Foreskin fibroblast (primary cell): ENCODE measurements at places on chromosomes 12 and 14.

DNA sequence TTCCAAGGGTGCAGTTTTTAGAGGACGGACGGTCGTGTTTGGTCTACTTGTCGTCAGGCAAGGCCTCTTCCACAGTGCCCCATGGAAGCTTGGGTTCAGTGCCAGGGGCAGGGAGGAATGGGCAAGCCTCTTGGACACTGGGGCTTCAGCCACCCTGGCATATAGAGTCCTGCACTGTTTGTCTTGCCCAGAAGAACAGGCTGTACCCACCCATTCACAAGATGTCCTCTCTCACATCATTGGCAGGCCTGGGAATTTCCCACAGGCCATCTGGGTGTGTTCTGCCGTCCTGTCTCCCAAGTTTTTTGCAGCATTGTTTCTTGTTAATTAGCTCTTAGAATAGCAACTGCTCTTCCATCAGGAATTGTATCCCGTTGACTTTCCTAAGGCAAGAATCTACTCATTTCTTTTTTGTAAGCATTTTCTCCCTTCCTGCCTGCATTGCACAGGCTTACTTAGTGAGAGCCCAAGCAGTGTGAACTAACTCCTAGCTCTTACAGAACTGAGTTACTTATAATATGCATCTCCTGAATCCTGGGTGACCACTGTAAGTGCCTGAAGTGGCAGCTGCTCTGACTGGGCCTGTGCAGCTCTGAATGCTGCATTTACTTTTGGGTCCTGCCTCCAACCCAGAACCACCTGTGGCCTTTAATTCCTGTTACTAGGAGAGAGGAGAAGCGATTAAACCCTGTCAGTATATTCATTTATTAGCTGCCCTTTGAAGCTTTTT, 149.4 kb upstream of the HIF1A start:
- peak; percentile 12 for DNase-seq

DNA sequence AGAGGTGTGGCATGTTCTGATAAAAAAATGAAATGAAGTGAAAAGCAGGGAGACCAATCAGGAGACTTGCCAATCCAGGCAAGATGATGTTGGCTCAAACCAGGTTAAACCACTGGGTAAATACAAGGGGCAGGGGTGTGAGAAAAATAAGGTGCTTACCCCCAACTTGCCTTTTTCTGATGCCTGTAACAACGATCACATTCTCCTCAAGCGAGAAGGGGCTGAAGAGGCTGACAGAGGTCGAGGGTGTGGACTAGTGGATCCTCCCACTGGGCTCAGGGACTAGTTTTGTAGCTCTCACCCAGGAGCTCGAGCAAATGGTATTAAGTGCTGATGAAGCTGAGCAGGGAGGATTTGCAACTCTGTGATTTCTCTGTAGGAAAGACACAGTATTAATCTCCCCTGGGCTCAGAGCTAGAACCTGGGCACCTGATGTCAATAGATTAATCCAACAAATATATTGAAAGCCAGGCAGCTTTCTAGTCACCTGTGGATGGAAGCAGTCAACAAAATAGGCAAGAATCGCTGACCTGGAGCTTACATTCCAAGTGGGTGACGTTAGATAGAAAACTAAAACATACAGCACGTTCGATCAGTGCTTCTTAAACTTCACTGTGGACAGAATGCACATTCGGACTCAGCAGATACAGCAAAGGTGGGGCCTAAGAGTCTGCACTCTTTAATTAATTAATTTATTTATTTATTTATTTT, 15.2 kb upstream of the EAPP start:
- DNase-seq, result no peak

- DNase-seq, result no peak
These were observed 9.2 kb downstream of the FOXN3 start for GRCh38 chr14:89407856-89408255.

DNA sequence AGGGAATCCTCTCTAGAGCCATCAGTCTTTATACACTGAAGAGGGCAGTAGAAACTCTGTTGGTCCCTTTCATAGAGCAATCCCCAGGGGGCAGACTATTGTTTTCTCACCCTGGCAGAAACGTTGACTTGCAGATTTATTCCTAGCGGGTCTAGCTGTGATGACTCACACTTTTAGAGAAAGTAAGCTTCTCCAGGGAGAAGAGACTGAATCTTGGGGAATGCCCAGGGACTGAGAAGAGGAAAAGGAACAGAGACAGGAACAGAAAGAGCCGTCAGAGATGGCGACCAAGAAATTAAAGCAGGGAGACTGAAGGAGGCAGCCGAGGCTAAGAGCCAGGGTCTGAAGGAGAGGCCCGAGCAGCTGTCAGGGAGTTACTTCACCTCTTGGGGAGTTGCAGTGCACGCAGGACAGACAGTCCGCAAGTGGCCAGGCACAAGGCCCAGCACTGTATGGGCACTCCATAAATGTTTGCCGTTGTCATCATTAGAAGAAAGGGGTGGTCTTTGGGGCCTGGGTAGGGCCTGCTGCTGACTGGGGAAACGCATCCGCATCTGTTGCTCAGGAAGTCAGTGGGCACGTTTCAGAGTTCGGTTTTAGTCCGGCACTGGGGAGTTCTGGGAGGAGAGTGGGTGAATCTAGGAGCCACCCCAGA, 13.0 kb downstream of the PLEKHG6 start:
- peak; percentile 90 for DNase-seq

DNA sequence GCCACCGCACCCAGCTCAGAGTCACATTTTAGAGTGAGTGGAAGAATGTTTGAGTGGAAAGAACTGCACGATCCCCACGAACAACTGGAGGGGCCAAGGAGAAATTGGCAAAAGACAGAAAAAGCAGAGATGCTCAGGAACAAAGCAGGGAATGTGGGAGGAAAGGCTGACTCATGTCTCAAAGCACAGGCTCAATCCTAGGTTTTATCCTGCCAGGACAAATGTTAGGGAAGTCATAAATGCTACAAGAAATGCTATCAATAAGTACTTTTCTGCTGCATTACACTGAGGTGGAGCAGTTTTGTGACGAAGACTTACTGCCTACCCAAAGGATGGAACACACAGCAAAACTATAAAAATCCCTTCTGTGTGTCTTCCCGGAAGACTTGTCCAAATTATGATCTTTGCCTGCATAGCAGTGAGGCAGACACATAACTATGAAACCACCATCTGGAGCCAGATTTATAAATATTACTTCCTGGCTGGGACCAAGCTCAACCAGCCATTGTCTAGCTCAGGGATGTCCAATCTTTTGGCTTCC, 26.7 kb downstream of the NIN start:
- DNase-seq, result peak; percentile 50

GRCh38 chr12:18799561-18799960, 61.6 kb downstream of the CAPZA3 start:
- DNase-seq, result no peak

- no peak for DNase-seq
These were observed 97.6 kb downstream of the SYNE3 start for GRCh38 chr14:95418858-95419257.

DNA sequence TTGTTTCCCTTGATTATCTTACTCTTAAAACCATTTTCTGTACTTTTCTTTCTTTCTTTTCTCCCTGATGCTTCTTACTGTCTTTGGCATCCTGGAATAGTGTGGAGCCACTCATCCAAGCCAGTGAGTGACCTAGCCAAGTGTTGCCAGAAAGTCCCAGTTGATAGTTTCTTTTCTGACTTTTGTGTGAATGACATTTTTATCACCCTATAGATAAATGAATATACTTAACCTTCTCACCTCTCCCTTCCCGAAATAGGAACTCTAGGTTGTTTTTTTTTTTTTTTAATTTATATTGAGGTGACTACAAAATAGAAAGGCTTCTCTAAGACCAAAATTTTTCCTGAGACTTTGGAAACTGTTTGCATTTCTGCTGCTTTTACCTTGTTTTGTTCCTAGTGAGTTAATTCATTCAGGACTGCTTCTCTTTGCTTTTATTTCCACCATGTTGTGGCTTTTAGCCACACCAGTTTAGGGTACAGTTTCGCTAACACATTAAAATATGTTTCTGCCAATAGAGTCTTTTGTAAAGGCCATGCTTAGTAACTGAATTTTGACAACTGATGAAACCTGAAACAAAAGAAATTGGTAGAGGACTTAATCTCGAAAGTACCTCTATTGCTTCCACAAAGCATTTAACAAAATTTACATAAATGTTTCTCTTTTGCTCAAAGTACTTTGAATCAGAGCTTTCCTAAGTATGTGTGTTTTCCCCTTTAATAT, 194.6 kb downstream of the ERC1 start:
- no peak for DNase-seq

- DNase-seq, result no peak
These were observed 62.8 kb upstream of the SLC35F4 start for GRCh38 chr14:57928732-57929131.
